Stomach (tissue), 19 donors: ENCODE measurements at places on chromosomes 12 and 14.

DNA sequence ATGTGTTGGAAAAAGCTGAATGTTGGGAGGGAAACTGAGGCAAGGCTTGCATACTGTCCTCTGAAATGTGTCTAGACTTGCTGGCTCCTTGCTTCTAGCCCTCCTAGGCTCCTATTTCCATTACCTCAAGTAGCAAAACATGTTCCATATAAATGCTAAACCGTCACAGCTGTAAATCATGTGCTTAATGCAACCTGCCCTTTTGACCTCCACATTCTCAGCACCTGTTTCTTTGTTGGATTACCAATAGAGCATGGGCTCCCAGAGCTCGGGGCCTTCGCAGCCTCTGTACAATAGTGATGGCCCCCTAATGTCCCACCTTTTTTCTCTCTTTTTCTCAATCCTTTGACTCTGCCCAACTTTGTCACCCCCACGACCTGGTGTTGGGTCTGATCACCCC, 23.3 kb downstream of the RERGL start:
- H3K27me3 ChIP-seq, result no peaks in the 10 kb centered on the region
- DNase-seq, result no peak
- no peaks in the 10 kb centered on the region for H3K4me1 ChIP-seq
- no peak overlapping the region for H3K4me3 ChIP-seq
- H3K27ac ChIP-seq, result no peak overlapping the region
- no peaks in the 10 kb centered on the region for H3K36me3 ChIP-seq

DNA sequence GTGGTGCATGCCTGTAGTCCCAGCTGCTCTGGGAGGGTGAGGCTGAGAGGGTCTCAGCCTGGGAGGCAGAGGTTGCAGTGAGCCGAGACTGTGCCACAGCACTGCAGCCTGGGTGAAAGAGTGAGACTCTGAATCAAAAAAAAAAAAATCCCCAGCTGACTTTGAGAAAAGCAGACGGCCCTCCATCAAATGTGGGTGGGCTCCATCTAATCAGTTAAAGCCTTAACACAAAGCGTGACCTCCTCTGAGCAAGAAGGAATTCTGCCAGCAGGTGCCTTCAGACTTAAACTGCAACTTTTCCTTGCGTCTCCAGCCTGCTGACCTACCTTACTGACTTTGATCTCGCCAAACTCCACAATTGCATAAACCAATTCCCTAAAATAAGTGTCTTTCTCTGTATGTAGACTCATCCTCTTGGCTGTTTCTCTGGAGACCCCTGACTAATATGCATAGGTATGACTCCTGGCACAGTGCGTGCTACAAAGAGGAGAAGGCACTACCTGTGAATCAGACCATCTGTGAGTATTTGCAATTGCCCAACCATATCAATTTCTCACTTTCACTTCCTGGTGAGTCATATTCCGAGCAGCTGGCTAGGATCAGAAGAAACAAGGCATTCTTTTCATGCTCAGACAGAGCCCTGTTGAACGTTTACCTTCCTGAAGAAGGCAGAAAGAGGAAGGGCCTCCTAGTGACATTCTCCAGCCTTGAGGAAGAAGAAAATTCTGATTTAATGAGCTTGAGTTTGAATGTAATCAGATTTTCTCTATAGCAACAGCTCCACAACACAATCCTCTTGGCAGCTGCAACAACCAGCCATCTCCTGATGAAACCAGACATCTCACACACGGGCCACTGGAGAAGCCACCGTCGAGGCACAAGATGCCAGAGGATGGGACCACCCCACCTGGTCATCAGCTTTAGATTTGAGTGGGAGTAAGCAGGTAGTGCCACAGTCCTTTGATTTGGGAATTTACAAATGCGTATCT, 54.3 kb downstream of the CLMN start:
- peak overlapping the region; percentile 87 for H3K27ac ChIP-seq
- peaks cover 27% of the 10 kb centered on the region for H3K4me1 ChIP-seq
- no peaks in the 10 kb centered on the region for H3K36me3 ChIP-seq
- peak; percentile 95 for DNase-seq
- no peaks in the 10 kb centered on the region for H3K27me3 ChIP-seq
- H3K4me3 ChIP-seq, result no peak overlapping the region

DNA sequence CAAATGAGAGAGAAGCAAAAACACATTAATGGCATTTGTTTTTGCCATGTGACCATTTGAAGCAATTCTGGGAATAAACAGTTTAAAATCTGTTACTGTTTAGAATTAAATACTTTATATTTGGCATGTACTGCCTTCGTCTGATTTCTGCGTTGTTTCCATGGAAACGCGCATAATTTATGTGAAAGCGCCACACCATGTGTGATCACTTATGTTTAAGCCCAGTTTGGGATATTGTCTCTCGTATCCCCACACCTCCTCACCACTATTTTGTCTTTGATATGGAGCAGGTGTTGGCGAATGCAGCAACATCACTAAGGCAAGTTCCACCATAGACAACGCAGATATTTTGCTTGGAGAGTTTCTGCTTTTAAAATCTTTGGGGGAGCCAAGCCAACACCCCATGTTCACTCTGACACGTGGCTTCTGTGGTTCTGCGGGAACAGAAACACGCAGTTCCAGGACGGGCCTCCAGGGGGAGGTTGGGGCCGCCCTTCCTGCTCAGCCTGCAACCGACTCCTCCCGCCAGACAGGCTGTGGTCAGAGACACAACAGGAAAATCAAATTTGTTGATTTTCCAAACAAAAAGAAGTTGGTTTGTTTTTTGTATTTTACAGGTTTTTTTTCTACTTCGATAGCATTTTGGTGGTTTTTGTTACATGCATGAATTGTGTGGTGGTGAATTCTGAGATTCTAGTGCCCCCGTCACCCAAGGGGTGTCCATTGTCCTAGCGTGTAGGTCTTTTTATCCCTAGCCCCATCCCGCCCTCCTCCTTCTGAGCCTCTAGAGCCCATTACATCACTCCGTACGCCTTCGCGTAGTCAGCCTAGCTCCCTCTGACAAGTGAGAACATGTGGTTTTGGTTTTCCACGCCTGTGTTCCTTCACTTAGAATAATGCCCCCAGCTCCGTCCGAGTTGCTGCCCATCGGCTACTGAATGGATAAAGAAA, 101.9 kb upstream of the SFSWAP start:
- H3K4me1 ChIP-seq, result no peaks in the 10 kb centered on the region
- H3K27me3 ChIP-seq, result no peaks in the 10 kb centered on the region
- no peak overlapping the region for H3K4me3 ChIP-seq
- no peaks in the 10 kb centered on the region for H3K36me3 ChIP-seq
- no peak overlapping the region for H3K27ac ChIP-seq

GRCh38 chr12:22598763-22599161, 26.2 kb upstream of the ETNK1 start:
- H3K27me3 ChIP-seq, result no peaks in the 10 kb centered on the region
- peak; percentile 21 for DNase-seq
- no peaks in the 10 kb centered on the region for H3K36me3 ChIP-seq
- H3K4me3 ChIP-seq, result no peak overlapping the region
- H3K4me1 ChIP-seq, result no peaks in the 10 kb centered on the region

DNA sequence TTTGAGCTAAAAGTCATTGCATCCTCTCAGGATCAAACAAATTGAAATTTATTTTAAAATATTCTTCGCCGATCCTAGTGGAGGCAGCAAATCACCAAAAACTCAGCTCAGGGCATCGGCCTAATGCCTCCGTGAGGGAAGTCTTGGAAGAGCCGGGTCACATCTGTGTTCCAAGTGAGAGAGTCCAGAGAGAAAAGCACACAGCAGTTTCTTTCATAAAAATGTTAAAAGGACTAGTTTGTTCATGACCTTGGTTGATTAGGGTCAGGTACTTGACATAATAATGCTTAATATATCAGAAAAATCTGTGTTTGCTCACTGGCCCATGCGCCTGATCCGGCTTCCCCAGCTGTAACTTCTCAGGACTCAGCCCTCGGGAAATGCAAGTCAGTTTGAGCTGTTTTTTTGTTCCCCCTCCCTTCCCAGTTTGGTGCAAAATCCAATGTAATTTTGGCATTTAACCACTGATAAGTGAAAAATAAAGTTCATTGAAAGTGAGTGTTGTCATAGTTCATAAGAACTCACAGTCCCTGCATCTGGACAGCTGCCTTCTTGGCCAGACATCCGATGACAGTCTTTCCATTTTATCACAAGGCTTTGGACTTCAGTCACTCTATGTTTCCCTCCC, 161.7 kb downstream of the CAND1 start:
- H3K27me3 ChIP-seq, result no peaks in the 10 kb centered on the region
- peak; percentile 91 for DNase-seq
- H3K27ac ChIP-seq, result no peak overlapping the region
- H3K4me1 ChIP-seq, result peaks cover 4% of the 10 kb centered on the region

GRCh38 chr12:46825591-46826414, at the start of gene SLC38A4:
Gene SLC38A4 (minus strand): TSS chr12:46825997. CDS start chr12:46793071, 32,926 bp downstream.
- no peak within 1 kb of the TSS for H3K27ac ChIP-seq
- no peak for DNase-seq
- no peaks in the 10 kb centered on the region for H3K36me3 ChIP-seq
- H3K27me3 ChIP-seq, result peaks cover 12% of the 10 kb centered on the region

- H3K4me3 ChIP-seq, result no peak overlapping the region
- peak; percentile 65 for DNase-seq
- no peak overlapping the region for H3K27ac ChIP-seq
Observed at GRCh38 chr14:95294834-95295599, 24.7 kb downstream of the CLMN start.
